Prostate gland (tissue), 2 donors: ENCODE measurements at places on chromosomes 3 and 15. TPM values are rescaled to one million over a fixed set of nuclear protein-coding genes. Genes with fewer than 3 reads are reported as not detected.

DNA sequence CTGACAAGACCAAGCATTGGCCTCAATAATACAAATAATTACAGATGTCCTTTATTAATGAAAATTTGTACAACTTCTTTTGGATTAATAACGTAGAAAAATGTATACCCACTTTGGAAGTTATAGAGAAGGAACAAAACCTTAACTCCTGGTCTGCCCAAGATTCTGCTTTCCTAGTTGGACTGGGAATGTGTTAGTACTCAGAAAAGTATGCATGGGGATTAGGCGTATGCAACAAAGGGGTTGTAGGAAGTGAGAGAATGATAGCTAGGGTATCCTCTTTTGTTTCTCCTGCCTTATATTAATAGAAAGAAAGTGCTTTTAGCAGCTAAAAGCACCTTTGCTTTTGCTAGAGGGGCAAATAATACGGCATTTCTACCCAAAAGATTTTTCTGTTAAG lies 116.2 kb upstream of the LRRFIP2 start:
- H3K27me3 ChIP-seq: no peaks in the 10 kb centered on the region
- H3K36me3 ChIP-seq: peaks cover 8% of the 10 kb centered on the region
- no peak overlapping the region for H3K27ac ChIP-seq

DNA sequence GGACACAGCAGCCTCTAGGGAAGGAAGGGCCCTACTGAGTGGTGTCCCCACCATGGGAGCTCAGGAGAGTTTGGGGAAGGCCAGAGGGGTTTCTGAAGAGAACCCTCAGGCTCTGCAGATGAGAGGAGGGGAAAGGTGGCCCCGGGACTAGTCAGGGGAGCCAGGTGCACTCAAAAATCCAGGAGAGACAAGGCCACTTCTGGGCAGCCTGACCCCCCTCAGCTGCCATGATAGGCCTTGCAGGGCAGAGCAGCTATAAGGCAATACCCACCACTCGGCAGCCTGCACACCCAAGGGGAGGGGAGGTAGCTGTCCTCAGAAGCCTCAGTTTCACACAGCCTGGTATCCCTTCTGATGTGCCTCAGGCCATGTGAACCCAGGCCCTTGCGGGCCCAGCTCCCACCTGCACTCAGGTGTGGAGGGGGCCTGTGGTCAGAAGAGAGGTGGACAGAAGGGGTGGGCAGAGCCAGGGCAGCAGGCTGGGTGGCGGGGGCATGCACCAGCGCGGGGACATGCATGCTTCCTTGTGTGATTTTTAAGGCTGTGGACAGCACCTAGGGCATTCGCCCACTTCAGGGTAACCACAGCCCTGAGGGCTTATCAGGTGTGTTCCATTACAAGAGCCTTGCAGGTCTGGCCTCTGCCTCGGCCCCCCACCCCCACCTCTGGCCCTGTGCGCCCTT lies 34.6 kb downstream of the SRPRB start:
- no peaks in the 10 kb centered on the region for H3K4me1 ChIP-seq
- H3K27ac ChIP-seq: no peak overlapping the region
- no peaks in the 10 kb centered on the region for H3K36me3 ChIP-seq
- no peaks in the 10 kb centered on the region for H3K27me3 ChIP-seq
- no peak for DNase-seq

- DNase-seq: no peak
- no peak overlapping the region for H3K27ac ChIP-seq
- no peaks in the 10 kb centered on the region for H3K36me3 ChIP-seq
- no peaks in the 10 kb centered on the region for H3K27me3 ChIP-seq
- no peaks in the 10 kb centered on the region for H3K4me1 ChIP-seq
- no peak overlapping the region for H3K4me3 ChIP-seq
These were observed 10.7 kb upstream of the ANXA2 start for GRCh38 chr15:60408463-60408981.

- no peak overlapping the region for H3K4me3 ChIP-seq
- H3K4me1 ChIP-seq: no peaks in the 10 kb centered on the region
- H3K27me3 ChIP-seq: no peaks in the 10 kb centered on the region
- no peaks in the 10 kb centered on the region for H3K36me3 ChIP-seq
- DNase-seq: no peak
- H3K27ac ChIP-seq: no peak overlapping the region
These were observed 35.6 kb downstream of the IMPG2 start for GRCh38 chr3:101284757-101285156.

DNA sequence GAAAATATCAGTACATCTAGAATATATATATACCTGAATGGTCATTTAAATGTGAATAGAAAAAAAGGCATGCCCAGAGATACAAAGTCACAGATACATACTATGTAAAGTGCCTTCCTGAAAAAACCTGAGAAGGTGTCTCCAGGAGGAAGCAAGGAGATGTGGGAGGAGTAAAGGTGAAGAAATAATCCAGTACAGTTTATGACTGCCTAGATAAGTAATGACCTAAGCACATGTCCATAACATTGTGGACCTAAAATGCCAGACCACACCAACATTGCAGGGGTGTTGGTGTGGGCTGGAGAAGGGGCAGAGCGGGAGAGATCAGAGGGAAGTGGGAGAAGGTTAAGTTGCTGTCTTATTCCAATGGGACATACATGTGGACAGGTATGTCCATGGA lies 226.9 kb downstream of the ZNF621 start:
- no peak for DNase-seq
- H3K36me3 ChIP-seq: no peaks in the 10 kb centered on the region
- H3K27ac ChIP-seq: no peak overlapping the region
- H3K4me1 ChIP-seq: no peaks in the 10 kb centered on the region

GRCh38 chr3:27521872-27522265 lies 37.7 kb upstream of the SLC4A7 start:
- H3K36me3 ChIP-seq: no peaks in the 10 kb centered on the region
- no peaks in the 10 kb centered on the region for H3K4me1 ChIP-seq
- no peak overlapping the region for H3K27ac ChIP-seq
- H3K4me3 ChIP-seq: no peak overlapping the region
- DNase-seq: no peak
- H3K27me3 ChIP-seq: no peaks in the 10 kb centered on the region

- no peaks in the 10 kb centered on the region for H3K4me1 ChIP-seq
- no peak overlapping the region for H3K4me3 ChIP-seq
- no peak for DNase-seq
- no peaks in the 10 kb centered on the region for H3K36me3 ChIP-seq
These were observed 28.5 kb downstream of the MCTP2 start for GRCh38 chr15:94259863-94260262.

DNA sequence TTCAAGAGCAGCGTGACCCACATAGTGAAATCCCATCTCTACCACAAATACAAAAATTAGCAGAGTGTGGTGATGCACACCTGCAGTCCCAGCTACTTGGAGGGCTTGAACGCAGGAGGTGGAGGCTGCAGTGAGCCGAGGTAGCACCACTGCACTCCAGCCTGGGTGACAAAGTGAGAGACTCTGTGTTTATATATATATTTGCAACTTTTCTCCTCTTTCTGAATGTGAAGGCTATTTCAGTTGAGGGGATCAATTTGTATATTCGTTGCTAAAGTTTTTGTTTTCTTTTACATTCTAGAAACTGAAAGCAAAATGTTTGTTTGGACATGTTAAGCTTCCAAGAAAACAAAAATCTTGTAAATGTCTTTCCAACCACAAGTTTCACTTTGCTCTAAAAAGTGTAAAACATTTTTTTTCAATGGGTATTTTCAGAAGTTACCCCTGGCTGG lies 29.8 kb upstream of the FAM98B start:
- no peak for DNase-seq
- H3K4me1 ChIP-seq: no peaks in the 10 kb centered on the region
- H3K36me3 ChIP-seq: no peaks in the 10 kb centered on the region
- H3K27ac ChIP-seq: no peak overlapping the region
- H3K27me3 ChIP-seq: no peaks in the 10 kb centered on the region

DNA sequence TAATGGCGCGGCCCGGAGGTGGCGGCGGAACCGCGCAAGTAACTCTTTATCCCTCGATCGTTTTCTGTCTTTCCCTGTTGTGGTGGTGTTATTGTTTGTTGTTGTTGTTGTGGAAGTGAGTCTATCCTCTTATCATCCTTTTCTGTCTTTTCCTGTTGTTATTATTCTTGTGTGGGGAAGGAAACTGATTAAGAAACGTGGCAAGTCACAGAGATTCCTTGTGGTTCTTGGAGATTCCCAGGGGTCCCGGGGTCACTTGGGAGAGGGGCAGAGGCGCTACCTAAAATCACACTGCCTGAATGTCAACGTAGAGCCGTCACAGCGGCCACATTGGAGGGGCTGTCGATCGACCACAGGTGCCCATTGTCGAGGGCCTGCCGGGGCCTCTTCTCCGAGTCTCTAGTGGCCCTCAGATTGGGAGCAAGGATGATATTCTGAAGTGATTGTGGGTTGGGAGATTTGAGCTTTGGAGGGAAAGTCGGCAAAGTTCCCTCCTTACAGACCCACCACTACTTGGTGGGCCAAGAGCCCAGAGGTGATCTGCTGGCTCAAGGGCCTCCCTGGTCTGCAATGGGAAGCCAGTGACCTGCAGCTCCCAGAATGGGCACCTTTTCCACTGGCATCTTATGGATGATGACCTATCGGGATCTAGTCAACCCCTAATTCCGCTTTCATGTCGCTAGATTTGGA lies 790 bp downstream of the PARP14 start:
- H3K27me3 ChIP-seq: no peaks in the 10 kb centered on the region
- no peaks in the 10 kb centered on the region for H3K4me1 ChIP-seq
- H3K4me3 ChIP-seq: peak overlapping the region; percentile 73
- H3K36me3 ChIP-seq: no peaks in the 10 kb centered on the region
- peak overlapping the region; percentile 96 for H3K27ac ChIP-seq
- DNase-seq: no peak

The LRTM1 gene
- total RNA-seq: 2.0 TPM

DNA sequence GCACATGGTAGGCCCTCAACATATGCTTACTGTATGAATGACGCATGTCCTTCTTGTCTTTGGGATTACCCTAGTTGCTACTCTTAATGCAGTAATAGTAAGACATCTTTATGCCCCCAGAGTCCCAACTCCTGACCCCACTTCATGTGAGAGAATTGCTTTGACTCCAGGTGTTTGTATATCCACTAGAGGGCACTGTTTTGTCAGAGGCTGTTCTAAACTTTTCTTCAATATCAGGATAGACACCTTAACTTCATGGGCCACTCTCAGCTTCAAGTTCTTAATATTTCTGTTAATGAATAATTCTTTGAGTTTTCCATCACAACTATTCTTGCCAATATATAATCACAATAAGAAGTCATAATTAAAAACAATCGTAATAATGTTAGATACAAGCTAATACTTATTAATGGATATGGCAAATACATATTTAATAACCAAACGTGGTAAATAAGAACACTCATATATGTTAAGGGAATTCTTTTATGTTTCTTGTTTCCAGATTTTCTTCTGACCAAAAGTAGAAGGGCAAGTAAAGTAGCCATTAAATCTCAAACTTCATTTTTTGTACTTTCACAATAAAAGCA lies 337.2 kb upstream of the DNAJC19 start:
- peaks cover 2% of the 10 kb centered on the region for H3K27me3 ChIP-seq
- no peaks in the 10 kb centered on the region for H3K4me1 ChIP-seq
- no peak for DNase-seq
- no peak overlapping the region for H3K27ac ChIP-seq

The FGF7 gene
- 8.9 TPM for total RNA-seq

The ARHGEF3 gene
- total RNA-seq: 21.6 TPM

GRCh38 chr3:45568848-45569762 lies 25.4 kb upstream of the LIMD1 start:
- H3K27me3 ChIP-seq: no peaks in the 10 kb centered on the region
- H3K36me3 ChIP-seq: no peaks in the 10 kb centered on the region
- no peaks in the 10 kb centered on the region for H3K4me1 ChIP-seq
- no peak for DNase-seq
- H3K27ac ChIP-seq: no peak overlapping the region

DNA sequence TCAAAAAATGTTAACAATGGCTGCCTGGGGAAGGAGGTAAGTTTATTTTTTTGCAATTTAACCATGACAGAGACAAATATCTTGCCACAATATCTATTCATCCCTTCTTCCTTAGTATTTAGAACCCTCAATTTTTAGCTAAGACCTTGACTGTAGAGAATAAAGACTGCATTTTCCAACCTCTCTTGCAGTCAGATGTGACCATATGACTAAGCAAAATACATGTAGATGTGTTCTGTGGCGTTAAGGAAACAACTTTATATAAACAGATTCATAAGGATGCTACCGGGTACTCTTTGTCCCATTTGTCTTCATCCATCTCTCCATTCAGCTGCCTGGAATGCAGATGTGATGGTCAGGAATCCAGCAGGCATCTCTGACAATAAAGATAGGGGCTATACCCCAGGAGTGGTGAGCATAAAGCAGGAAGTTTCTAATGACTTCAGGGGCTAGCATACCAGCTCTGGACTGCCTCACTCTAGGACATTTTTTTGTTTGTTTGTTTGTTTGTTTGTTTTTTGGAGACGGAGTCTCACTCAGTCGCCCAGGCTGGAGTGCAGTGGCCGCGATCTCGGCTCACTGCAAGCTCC lies 41.1 kb downstream of the LHFPL4 start:
- no peak for DNase-seq
- H3K36me3 ChIP-seq: no peaks in the 10 kb centered on the region
- no peak overlapping the region for H3K27ac ChIP-seq
- H3K4me1 ChIP-seq: no peaks in the 10 kb centered on the region

The TMEM40 gene
- total RNA-seq: 1.9 TPM

DNA sequence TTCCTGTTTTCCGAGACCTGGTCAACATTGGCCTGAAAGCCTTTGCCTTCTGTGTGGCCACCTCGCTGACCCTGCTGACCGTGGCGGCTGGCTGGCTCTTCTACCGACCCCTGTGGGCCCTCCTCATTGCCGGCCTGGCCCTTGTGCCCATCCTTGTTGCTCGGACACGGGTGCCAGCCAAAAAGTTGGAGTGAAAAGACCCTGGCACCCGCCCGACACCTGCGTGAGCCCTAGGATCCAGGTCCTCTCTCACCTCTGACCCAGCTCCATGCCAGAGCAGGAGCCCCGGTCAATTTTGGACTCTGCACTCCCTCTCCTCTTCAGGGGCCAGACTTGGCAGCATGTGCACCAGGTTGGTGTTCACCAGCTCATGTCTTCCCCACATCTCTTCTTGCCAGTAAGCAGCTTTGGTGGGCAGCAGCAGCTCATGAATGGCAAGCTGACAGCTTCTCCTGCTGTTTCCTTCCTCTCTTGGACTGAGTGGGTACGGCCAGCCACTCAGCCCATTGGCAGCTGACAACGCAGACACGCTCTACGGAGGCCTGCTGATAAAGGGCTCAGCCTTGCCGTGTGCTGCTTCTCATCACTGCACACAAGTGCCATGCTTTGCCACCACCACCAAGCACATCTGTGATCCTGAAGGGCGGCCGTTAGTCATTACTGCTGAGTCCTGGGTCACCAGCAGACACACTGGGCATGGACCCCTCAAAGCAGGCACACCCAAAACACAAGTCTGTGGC lies 16.9 kb downstream of the TMEM43 start:
- no peaks in the 10 kb centered on the region for H3K4me1 ChIP-seq
- no peaks in the 10 kb centered on the region for H3K27me3 ChIP-seq
- no peak for DNase-seq
- peaks cover 5% of the 10 kb centered on the region for H3K36me3 ChIP-seq
- H3K27ac ChIP-seq: no peak overlapping the region

The MME gene
- total RNA-seq: 56.3 TPM

GRCh38 chr3:48187579-48188265 lies 495 bp downstream of the CDC25A start:
- H3K4me3 ChIP-seq: peak overlapping the region; percentile 67
- DNase-seq: peak; percentile 10
- H3K27me3 ChIP-seq: no peaks in the 10 kb centered on the region
- H3K4me1 ChIP-seq: peaks cover 3% of the 10 kb centered on the region

The LSAMP gene
- 38.0 TPM for total RNA-seq
